ENCODE measurements at places on chromosomes 2 and 18.

DNA sequence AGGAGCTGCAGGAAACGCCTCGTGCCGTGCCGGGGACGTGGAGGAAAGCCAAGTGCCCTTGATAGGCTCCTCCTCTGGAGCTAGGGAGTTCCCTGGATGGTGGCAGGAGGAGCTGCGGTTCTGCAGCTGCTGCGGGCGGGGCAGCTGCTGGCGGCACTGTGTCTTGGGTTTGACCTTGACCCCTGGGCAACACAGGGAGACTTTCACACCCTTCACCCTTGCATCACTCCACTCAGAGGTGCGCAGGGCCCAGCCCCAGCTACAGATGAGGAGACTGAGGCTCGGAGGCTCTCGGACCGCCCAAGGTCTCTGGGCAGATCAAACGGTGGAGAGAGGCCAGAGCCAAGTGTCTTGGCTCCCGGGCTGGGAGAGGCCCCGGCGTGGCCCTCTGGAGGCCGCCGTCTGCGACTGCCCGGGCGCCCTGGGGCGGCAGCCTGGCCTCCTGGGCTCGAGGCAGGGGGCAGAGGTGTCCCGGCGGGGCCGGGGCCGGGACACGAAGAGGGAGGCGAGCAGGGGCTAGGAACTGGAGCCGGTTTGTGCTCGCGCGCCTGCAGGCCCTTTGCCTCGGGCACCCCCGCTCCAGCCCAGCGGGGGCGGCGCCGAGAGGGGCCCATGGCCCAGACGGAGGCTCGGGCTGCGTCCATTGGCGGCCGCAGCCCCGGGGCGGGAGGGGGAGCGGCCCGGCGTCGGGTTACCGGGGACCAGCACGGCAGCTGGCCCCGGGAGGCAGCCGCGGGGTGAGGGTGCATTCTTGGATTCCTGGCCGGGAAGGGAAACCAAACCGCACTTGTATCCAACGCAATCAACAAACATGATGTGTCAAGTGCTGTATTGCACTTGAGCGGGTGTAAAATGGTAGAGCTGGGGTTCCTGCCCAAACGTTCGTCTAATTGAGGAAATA is 129.6 kb upstream of the SLC1A4 start:
- no peak for DNase-seq

DNA sequence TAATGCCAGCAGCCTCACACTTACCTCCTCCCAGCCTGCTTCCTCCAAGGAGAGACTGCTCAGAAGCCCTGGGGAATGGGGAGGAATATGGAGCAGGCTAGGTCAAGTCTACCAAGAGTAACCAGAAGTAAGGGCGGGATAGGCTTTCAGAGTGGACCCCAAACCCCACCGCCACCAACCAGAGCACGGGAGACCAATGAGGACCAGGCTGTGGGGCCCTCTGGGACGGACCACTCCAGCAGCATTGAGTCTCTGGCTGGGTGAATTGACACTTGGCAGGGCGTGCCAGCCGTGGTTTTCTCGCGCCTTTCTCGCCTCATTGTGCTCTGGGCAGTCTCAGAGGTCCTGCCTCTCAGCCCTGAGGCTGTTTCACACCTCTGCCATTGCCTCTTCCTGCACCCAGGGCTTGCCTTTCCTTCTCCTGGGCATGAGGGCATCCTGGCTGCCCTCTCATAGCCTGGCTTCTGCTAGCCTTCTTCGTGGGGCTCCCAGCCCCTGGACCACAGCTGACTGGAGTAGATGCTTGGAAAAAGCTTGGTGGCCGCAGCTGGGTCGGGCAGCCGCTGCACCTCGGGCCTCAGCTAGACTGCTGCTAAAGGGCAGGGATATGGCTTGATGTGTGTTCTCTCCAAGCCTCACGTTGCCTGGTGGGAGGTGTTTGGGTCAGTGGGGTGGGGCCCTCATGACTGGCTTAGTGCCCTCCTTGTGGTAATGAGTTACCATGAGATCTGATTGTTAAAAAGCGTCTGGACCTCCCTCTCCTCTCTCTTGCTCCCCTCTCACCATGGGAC is 40.5 kb upstream of the HS6ST1 start:
- no peak for DNase-seq

DNA sequence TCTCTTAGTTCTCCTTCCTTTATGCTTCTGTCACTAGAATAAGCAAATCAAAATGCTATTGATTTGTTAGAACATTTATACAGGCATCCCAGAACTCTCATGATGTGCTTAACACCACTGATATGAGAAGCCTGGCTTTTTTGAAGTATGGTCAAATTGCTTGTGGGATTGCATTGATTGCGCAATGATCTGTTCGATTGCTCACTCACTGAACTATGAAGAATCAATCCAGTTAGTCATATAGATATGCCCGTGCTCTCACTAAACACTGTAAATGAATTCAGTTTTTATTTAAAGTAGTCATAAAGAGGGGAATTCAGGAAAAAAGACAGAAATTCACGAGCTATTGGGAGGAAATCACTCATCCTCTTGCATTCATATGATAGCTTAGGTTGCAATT is 1237.8 kb downstream of the SUCLG1 start:
- no peak for DNase-seq

GRCh38 chr2:160408173-160408958 is 85.2 kb downstream of the RBMS1 start:
- DNase-seq: no peak

DNA sequence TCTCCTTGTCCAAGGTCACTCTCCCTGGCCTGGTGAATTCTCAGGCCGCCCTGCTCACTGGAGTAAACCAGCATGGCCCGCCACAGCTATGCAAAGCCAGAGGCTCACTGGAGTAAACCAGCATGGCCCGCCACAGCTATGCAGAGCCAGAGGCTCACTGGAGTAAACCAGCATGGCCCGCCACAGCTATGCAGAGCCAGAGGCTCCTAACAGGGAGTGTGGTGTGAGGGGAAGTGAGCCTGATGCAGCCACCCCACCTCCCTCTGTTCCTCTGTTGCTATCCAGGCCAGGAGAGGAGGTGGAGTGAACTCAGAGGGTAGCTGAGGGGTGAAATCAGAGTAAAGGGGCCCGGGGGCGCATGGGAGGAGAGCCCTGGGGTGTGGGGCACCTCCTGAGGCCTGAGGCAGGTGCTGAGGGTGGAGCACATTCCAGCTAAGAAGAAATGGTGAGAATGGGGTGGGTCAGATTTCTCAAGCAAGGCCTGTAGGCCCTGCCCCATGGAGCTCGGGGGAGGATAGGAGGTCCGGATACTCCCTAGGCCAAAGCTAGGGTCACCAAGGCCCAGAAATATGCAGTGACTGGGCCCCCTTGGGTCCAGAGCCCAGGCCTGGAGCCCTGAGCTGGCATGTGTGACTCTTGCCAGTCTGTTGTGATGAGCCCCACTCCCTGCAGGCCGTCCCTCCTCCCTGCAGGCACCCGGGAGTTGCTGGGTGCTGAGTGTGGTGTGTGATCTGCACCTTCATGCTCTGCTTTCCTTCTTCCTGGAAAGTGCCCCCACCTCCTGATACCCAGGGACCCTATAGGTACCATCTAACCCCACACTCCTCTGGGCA is 1.5 kb downstream of the ATP6V1B1 start:
- DNase-seq: no peak

GRCh38 chr2:164964700-164965099 is 9.4 kb upstream of the SLC38A11 start:
- DNase-seq: no peak

GRCh38 chr2:46498681-46499080 is 19.3 kb downstream of the TMEM247 start:
- DNase-seq: no peak

- no peak for DNase-seq
These were observed 79.3 kb upstream of the ZNF397 start for GRCh38 chr18:35161485-35161884.

DNA sequence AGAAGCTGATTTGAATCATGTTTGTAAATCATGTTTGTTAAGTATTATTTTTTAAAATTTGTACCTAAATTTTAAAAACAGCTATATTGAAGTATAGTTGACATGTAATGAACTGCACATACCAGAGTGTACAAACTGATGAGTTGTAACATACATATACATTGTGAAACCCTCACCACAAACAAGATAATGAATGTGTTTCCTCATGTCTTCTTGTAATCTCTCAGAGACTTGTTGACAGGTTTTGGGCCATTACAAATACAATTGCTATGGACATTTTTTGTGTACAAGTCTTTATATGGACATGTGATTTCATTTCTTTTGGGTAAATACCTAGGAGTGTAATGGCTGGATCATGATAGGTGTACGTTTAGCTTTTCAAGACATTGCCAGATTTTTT is 21.5 kb downstream of the WDR43 start:
- DNase-seq: no peak

GRCh38 chr2:83378921-83379320 is 1080.2 kb downstream of the SUCLG1 start:
- no peak for DNase-seq

DNA sequence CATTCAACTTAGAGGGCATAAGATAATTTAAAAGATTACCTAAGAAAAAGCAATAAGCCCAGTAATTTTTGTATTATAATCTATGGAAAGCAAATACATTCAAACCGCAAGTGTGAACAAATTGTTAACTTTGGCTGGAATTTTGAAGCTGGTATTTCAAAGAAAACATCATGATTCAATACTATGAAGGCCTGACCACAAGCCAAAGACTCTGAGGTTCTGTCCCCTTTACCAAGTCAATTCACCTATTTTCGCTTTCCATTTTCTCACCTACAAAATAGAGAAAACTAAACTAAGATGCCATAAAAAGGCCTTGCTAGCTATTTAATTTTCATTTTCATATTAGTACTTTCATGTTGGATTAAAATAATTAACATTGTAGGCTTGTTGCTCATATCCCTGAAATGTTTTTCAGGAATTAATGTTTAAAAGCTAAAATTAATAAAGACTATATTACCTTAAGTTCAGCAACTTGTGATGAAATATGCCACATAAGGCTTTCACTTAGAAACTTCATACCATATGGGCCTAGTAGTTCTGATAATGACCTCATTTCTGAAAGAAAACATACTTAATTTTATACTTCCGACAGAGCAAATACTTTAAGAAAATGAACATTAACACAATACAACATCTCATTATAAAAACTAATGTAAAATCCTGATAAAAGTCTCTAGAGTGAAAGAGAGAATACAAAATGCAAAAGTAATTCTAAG is 85.7 kb upstream of the FRZB start:
- DNase-seq: no peak

DNA sequence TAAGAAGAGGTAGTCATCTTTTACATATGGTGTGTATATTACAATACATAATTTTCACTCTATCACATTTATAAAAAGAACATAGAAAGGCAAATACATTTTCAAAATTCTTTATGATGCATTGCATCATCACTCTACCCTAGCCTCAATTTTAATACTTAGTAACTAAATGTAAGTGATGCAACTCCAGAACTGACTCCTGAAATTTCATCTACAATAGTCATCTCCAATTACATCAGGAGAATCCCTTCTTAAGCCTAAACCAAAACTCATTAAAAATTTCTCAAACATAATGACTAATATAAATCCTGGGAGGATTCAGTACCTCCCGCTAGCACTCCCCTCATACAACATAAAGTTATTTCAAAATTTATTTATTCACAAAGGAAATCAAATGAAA is 15.9 kb downstream of the TMX3 start:
- DNase-seq: no peak

GRCh38 chr2:210389856-210390255 is 74.9 kb upstream of the MYL1 start:
- DNase-seq: no peak

- no peak for DNase-seq
These were observed 6.8 kb downstream of the MAIP1 start for GRCh38 chr2:199962203-199962602.

- DNase-seq: no peak
These were observed 51.0 kb upstream of the THOC1 start for GRCh38 chr18:318791-319291.

- DNase-seq: no peak
These were observed 352.5 kb upstream of the GULP1 start for GRCh38 chr2:187939180-187939579.

DNA sequence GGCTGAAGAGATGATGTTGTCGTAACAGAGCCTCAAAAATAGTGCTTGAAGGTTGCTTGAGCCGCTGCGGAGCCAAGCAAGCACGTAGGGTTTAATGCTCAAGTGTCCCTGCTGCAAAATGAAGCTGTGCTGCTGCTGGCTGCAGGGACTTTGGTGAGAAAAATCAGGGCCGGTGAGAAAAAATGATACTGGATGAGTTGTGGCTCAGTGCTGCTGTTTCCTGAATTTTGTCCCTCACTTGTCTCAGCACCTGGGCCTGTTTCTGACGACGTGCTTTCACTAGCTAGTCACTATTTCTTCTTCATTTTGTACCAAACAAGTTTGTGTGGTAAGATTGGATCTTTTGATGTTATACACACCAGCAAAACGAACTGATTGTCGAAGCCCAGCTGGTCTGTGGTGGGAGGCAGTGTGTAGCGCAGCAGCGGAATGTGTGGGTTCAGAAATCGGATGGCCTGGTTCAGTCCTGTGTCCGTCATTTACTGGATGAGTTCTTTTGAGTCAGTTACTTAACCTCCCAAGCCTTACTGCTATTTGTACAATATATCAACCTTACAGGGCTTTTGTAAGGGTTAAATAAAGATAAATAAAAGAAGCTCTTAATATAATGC is 172.8 kb upstream of the FOSL2 start:
- DNase-seq: no peak

DNA sequence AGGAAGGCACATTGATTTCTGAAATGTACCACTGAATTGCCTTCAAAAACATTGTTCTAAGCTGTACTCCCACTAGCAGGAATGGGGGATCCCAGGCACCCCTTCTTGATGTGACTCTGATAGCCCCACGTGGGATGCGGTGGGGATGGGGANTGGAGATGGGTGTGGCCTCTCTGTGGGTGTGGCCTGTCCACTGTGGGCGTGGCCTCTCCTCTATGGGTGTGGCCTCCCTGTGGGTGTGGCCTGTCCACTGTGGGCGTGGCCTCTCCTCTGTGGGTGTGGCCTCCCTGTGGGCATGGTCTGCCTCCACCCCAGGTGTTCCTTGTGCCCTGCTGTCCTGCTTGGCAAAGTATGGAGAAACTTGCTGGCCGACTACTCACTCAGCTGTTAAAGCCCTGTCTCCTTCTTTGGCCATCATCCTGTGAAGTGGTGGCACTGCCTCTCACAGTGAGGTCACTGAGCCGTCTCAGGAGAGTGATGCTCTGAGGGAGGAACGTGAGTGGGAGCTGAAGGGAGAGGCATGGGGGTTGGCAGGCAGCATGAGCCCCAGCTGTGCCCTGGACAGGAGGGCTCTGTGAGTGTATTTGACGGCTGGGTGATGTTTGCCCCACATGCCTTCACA is 6.7 kb upstream of the PARD6G start:
- no peak for DNase-seq

DNA sequence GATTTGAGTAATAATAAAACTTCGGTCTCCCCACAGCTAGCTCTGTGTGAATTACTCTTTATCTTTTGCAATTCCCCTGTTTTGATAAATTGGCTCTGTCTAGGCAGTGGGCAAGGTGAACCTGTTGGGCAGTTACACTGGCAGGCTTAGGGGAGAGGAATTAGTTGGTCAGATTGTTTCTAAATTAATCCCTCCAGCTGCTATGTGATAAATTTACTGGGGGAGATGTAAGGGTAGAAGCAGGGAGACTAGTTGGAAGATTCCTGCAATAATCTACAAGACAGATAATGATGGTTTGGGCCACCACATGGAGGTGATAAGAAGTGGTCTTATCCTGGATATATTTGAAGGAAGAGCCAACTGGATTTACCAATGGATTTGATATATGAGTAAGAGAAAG is 118.5 kb upstream of the TACR1 start:
- DNase-seq: no peak

- no peak for DNase-seq
These were observed 330.2 kb downstream of the DSC3 start for GRCh38 chr18:30712383-30712782.

GRCh38 chr2:26612034-26612433 is 29.1 kb downstream of the CIB4 start:
- DNase-seq: no peak

- peak; percentile 63 for DNase-seq
These were observed at the start of gene TTC39C for GRCh38 chr18:24014062-24014985. TTC39C (plus strand) TSS chr18:24014754; CDS start chr18:24014872, 118 bp downstream.

- DNase-seq: no peak
These were observed 61.0 kb downstream of the ERBB4 start for GRCh38 chr2:212477571-212477970.

Measured in T-cell (primary cell).